ENCODE measurements at places on chromosomes 5 and 9.

- DNase-seq = no peak
Measured at GRCh38 chr5:57784121-57784520, 301.5 kb upstream of the ACTBL2 start.

- no peak for DNase-seq
Measured at GRCh38 chr9:109156708-109157107, 10.3 kb downstream of the FRRS1L start.

GRCh38 chr9:78028926-78029325, 2.7 kb downstream of the GNAQ start:
- DNase-seq = no peak

GRCh38 chr5:126998201-126998631, 32.1 kb downstream of the MARCHF3 start:
- DNase-seq = no peak

- no peak for DNase-seq
Measured at GRCh38 chr5:178389026-178389729, 156.6 kb upstream of the PHYKPL start.

DNA sequence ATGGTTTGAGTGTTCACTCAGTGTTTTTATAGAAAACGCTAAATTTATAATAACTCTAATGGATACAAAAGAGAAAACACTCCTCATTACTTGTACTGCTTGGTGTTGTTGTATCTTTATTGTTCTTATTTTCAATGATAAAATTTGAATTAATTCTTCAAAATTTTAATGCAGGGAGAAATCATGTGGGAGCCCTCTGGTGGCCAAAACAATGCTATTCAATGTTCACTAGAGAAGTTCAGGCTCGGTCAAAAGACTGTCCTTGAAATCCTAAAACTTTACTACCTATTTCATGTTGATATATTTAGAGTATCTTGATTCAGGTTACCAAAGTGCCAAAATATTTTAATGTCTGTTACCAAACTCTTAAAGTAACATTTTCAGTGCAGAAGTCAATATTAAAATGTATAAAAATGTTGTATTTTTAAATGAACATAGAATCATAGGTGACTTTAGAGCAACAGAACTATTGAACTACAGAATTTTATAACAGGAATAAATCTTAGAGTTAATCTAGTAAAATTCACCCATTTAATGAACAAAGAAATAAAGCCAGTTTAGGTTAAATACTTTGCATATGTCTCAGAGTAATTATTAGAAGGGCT, 1259.8 kb downstream of the PTPRD start:
- DNase-seq = no peak

DNA sequence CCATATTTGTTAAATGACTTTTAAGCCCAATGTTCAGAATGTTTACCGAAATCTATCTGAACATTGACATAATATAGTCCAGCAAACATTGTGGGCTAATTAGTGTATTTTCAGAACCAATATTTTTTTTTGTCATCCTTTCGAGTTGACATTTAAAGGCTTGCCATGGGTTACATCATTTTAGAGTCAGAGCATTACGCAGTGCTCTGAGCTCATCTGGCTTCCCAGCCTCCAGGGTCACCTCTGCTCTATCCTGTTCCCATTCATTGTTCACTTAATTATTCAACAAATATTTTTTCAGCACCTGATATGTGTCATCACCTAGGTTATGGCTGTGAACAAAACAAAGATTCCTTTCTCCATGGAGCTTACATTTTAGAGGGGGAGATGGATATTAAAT, 80.2 kb downstream of the SREK1 start:
- no peak for DNase-seq
